Left lung (tissue), 14 donors: ENCODE measurements at places on chromosomes 16 and 17.

DNA sequence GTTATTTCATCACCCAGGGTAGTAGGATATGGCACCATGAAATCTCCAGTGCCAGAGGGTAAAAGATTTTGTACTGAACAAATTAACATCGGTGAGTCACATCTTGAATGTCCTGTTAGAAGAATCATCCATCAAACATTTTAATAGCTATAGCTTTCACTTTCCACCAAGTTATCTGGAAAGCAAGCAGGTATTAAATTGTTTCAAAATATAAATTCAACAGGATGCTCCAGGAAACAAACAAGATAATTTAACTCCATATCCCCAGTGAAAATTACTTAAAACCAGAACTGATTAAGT lies 2.4 kb downstream of the VEZF1 start:
- DNase-seq: no peak

GRCh38 chr16:15031179-15031578 lies 24.7 kb downstream of the NTAN1 start:
- no peak for DNase-seq

- DNase-seq: no peak
These were observed 975.3 kb upstream of the SOX9 start for GRCh38 chr17:71145486-71145885.

DNA sequence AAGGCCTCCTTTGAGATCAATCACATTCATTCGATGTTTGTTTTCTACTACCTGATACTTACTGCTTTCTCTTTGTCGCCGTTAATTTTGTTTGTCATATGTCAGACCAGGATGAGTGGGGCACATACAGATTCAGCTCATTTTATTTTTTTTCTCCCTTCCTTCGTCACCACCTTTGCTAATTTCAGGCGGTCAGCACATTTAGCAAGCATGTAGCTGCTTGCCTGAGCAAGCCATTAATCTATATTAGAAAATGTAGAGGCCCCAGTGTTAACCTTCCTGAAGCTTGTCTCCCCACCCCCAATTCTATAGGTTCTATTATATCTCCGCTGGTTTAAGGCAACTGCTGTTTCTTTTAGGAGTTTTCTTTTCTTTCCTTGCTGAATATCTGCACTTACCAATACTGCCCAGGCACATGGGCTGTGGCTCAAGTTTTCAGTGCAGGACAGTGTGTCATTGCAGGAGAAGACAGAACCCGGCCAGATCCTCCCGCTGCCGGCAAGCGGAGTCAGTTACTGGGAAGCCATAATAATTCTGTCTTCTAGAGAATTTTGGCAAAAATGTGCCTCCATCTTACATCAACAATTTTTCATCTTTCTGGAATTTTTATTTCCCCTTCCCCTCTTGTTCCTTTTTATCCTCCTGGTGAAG lies 714.3 kb downstream of the WWOX start:
- DNase-seq: no peak

DNA sequence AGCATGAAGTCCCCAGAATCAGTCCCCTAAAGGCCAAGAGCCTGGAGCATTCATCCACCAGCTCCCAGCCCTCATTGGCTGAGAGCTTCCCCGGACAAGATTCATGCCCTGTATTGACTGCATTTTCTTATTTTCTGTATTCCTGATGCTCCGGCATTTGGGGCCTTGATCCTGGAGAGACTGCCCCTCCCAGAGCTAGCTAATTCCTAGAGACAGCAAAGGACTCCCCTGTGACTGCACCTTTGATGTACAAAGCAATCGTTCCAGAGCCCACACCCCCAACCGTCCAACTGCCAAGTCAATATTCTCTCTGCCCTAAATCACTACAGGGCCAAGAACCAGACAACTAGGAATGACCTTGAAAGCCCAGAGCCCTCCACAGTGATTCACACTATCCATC lies 93.4 kb upstream of the CDH5 start:
- no peak for DNase-seq
